ENCODE measurements at places on chromosomes 1 and 21.

GRCh38 chr1:207997486-207998268, 86.8 kb upstream of the CD34 start:
- peak; percentile 78 for DNase-seq

GRCh38 chr1:181364801-181365200, 118.5 kb upstream of the CACNA1E start:
- DNase-seq: no peak

DNA sequence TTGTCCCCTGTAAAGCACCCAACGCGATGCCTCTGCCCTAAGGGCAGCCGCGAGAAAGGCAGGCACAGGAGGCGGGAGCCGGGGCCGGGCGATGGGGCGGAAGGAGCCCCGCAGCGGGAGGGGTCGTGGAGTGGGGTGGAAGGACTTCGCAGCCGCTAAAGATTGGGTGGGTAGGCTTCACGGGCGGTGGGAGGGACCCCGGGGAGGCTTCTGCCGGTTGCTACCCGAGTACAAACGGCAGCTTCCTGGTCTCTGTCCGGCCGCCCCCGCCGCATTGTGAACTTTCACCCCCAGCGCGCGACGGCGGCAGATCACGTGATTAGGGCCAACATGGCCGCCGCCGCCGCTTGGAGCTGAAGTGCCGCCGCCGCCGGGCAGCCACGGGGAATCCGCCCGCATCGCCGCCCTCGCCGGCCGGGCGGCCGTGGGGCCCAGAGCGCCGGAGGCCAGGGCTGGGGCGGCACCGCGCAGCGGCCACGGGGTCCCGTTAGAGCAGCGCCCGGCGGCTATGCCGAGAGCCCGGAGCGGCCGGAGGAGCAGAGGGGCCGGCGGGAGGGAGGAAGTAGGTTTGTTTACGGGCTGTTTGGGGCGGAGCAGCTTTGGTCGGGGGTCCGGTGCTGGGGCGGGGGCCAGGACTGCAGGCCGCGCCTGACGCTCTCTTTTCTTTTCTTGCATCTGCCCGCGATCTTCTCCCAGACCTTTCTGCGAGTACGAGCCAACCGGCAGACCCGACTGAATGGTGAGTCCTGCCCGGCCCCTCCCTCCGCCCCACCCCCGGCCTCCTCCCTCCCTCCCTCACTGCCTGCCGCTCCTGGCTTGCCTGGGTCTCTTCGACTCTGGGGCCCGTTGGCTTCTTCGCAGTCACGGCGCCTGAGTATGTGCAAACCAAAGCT, 42.4 kb downstream of the TMEM53 start:
- peak; percentile 90 for DNase-seq

DNA sequence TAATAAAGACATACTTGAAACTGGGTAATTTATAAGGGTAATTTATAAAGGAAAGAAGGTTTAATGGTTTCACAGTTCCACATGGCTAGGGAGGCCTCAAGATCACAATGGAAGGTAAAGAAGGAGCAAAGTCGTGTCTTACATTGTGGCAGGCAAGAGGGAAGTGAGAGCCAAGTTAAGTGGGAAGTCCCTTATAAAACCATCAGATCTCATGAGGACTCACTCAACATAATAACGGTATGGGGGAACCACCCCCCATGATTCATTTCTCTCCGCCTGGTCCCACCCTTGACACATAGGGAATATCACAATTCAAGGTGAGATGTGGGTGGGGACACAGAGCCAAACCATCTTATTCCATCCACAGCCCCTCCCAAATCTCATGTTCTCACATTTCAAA, 76.8 kb upstream of the ZNF678 start:
- DNase-seq: no peak

- no peak for DNase-seq
Measured at GRCh38 chr1:82446955-82447354, 646.2 kb downstream of the ADGRL2 start.

DNA sequence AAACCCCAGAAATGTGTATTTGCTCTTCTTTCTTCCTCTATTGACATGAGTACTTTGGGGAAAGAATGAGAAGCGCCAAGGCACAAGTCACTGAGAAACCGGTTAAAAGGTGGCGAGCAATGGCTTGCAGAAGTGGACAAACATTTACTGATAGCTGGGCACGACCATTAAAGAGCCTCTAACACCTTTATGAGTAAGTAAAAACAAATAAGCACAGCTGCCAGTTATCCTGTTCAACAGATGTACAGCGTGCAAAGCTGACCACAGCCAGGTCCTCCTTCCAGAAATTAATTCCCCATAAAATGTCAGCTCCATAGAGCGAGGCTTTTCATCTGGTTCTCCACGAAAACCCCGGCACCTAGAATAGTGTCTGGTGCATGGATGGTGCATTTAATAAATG, 72.7 kb downstream of the CAPZB start:
- DNase-seq: no peak

GRCh38 chr1:42680921-42681683, 1.1 kb upstream of the YBX1 start:
- no peak for DNase-seq

DNA sequence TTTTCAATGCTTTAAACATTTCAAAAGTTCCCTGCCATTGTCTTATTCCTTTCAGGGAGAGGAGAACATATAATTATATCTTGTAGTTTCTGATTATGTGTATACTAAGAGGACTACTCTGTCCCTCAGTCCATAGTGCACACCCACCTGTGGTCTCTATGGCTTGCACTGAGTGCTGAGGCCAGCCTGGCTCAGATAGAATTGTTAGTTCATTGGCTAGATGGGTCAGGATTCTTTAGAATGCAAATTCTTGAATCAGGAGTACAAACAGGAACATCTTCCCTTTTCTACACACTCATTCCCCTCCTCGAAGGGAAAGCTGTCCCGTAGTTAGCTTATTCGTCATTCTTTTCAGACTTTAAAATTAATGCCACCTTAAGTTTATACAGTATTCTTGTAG, 8.2 kb downstream of the BACH1 start:
- no peak for DNase-seq

DNA sequence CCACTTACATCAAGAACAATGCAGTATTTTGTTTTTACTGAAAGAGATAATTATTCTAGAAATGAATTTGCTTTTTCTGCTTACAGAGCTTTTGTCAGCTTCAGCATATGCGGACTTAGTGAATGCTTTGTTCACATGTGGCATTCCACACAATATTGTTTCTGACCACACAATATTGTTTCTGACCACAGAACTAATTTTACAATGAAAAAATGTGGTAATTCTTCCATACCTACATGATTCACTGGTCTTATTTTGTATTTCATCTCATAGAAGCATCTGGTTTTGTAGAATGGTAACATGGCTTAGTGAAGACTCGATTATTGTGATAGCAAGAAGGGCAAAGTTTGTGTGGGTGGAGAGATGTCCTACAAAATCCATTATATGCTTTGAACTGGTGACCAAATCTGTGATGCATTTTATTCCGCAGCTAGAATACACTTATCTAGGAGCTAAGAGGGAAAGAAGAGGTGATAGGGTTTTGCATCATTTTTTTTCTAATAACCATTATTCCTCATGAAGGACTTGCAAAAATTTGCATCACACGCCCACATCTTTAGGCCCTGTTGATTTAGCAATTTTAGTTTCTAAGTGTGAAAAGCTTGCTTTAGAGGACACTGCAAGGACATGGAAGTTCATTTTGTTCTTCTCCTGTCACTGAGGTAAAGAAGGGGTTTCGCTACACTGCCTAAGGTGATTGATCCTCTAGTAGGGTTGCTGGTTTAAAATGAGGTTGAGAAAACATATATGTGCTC, 75.3 kb downstream of the HLX start:
- no peak for DNase-seq

GRCh38 chr21:37082375-37082774, 9.3 kb downstream of the TTC3 start:
- no peak for DNase-seq

DNA sequence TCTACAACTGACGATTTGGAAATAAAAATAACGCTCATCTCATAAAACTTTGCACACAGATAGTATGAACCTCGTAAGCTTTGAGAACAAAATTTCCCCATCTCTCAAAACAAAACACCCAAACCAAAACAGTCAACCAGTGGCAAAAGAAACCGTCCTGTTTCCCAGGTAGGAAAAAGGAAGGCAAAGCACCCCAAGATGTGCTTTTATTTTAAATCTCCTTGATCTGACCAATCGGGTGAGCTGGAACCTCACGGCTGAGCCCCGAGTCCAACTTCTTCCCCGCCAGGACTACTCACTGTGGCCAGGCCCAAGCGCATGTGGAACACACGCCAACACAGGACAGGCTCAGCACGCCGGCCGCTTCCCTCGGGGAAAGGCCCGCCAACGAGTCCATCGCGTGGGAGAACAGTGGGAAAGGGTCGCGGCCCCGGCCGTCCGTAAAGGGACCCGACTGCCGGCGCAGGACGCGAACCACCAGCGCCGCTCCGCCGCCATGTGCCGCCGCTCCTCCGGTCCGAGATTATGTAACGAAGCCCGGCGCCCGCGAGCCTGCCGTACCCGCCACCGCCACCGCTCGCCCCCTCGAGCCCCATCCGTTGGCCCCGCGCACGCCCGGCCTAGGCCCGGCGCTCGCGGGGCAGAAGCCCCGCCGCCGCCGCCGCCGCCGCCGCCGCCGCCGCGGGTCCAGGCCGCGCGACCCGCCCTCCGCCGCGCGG, 759 bp downstream of the AHCTF1 start:
- DNase-seq: peak; percentile 54

- DNase-seq: no peak
Measured at GRCh38 chr1:48107516-48107915, 110.3 kb upstream of the TRABD2B start.

GRCh38 chr1:169872906-169873305, 20.8 kb downstream of the SCYL3 start:
- no peak for DNase-seq

GRCh38 chr1:198798923-198799386, 160.1 kb downstream of the PTPRC start:
- no peak for DNase-seq

- DNase-seq: no peak
Measured at GRCh38 chr1:169051171-169051570, 55.3 kb upstream of the ATP1B1 start.

GRCh38 chr1:23904748-23905357, 8.3 kb downstream of the CNR2 start:
- DNase-seq: no peak

DNA sequence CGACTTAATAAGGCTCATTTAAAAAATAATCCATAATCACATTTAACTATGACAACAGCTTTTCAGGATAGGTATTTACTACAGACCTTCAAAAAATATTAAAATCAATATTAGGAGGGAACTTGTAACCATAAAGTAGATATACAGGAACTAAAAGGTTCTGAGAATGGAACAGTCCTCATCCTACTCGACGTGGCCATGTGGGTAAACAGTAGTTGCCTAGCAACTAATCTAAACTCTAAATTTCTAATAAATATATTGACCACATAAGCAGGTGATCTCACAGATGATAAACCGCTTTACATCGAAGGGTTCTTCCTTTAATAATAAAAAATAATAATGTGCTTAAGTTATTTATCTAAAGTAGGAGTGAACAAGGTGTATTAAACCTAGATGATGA, 7.9 kb downstream of the AKT3 start:
- no peak for DNase-seq

GRCh38 chr21:15742052-15742670, 12.4 kb downstream of the USP25 start:
- DNase-seq: no peak

Measured in uterus (tissue), 4 donors.